ENCODE measurements at places on chromosomes 16 and 17. TPM values are rescaled to one million over a fixed set of nuclear protein-coding genes. Genes with fewer than 3 reads are reported as not detected.

The DOC2B gene
- total RNA-seq, result 3.3 TPM

The TNK1 gene
- 6.2 TPM for total RNA-seq

The SP6 gene
- total RNA-seq, result not detected

The ITGB3 gene
- 4.6 TPM for total RNA-seq

The FBXW10 gene
- 0.12 TPM for total RNA-seq

The CES5A gene
- 0.20 TPM for total RNA-seq

The CCL5 gene
- total RNA-seq, result 11.8 TPM

The APOBR gene
- total RNA-seq, result 0.38 TPM

The KRTAP4-4 gene
- not detected for total RNA-seq

The WIPF2 gene
- total RNA-seq, result 17.6 TPM

- no peak for DNase-seq
Observed at GRCh38 chr16:65154321-65154720, 32.5 kb upstream of the CDH11 start.

DNA sequence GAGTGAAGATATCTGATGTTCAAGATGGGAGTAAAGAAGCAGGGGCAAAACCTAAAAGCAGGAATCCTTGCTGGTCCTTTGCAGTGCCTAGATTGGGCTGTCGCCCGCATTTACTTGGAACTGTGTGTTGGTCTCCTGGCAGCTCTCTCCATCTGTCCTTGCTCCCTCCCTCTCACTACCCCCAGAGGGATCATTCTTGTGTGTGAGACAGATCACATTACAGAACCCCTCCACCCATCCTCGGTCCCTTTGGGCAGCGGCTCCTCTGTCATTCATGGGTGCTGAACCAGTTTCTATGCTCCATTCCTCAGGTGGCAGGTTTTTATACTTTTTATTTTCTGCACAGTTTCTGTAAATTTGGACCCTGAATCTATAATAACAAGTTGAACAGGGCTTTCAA is 99.4 kb upstream of the MYOCD start:
- DNase-seq, result no peak

- DNase-seq, result peak; percentile 16
Observed at GRCh38 chr16:58425756-58426494, 33.7 kb downstream of the GINS3 start.

DNA sequence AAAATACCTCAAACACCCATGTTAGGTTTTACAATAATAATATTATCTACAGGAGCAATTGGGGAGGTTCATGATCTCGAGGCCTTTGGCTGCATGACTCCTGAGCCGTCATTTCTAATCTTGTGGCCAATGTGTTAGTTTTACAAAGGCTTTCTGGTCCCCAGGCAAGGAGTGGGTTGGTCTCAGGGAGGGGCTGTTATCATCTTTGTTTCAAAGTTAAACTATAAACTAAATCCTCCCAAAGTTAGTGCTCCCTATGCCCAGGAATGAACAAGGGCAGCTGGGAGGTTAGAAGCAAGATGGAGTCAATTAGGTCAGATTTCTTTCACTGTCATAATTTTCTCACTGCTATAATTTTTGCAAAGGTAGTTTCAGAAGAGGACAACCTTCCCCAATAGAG is 9.1 kb upstream of the CCL5 start:
- no peak for DNase-seq

GRCh38 chr17:75524970-75525805 is at the start of gene LLGL2:
LLGL2 (plus strand) TSS chr17:75525697; CDS start chr17:75543427, 17,730 bp downstream.
- DNase-seq, result peak; percentile 75

DNA sequence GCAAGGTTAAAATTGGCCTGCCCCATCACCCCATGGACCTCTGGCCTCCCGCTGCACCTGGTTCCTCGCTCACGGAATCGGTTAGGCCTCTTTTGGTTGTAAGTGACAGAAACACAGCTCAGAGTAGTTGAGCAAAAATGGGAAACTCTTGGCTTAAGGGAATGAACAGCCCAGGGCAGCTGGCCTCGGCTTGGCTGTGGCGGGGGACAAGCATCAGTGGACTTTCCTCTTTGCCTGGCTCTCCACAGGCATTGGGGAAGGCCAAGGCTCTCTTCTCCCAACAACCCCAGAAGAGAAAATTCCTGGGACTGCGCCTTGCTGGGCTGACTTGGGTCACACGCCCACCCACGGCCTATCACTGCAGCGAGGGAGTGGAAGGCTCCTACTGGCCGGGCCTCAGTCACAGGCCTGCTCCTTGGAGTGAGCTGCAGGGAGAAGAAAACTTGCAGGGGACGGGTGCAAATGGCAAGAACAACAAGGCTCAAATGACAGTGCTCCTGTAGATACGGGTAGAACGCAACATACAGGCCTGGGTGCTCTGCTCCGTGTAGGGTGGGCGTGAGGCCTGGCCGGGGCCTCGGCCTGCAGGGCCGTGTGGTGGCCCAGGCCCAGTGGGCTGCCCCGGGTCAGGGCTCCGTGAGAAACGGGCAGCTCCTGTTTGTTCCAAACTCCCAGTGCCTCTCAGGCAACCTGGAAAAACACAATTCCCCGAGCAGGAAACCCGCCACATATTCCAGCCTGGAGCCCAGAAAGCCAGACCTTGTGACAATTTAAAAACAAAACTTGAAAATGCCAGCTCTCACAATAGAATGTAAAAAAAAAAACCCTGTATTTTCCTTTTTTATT is 25.0 kb upstream of the ATP2A3 start:
- no peak for DNase-seq

GRCh38 chr17:20043021-20043420 is 33.9 kb downstream of the SPECC1 start:
- DNase-seq, result no peak

- no peak for DNase-seq
Observed at GRCh38 chr17:11909348-11909747, 87.9 kb downstream of the ZNF18 start.

DNA sequence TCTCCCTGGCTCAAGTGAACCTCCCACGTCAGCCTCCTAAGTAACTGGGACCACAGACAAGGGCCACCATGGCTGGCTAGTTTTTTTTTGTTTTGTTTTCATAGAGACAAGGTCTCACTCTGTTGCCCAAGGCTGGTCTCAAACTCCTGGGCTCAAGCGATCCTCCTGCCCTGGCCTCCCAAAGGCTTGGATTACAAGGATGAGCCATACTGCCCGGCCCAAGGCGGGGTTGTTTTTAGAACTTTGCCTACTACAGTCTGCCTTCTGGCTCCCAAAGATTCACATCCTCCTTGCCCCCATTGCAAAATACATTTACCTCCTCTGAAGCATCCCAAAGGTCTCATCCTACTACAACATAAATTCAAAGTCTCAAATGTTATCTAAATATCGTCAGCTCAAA is 49.5 kb upstream of the PHOSPHO1 start:
- no peak for DNase-seq

- DNase-seq, result no peak
Observed at GRCh38 chr17:80491478-80492342, 15.3 kb upstream of the NPTX1 start.

GRCh38 chr16:19555938-19556771 is 652 bp downstream of the VPS35L start:
- no peak for DNase-seq

- DNase-seq, result no peak
Observed at GRCh38 chr17:43383826-43384475, 14.8 kb upstream of the ARL4D start.

DNA sequence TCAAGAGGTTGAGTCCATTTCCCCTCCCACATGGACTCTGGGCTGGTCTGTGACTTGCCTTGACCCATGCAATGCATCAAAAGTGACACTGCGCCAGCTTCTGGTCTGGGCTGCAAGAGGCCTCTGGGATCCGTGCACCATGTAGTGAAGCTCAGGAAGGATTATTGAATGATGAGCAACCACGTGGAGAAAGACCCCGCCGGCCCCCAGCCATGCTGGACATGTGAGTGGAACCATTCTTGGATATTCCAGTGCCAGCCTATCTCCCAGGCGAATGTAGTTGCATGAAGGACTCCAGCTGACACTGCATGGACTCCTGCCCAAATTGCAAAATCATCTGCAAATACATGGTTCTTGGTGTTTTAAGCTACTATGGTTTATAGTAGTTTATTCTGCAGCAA is 7.6 kb upstream of the ALOX15B start:
- no peak for DNase-seq

DNA sequence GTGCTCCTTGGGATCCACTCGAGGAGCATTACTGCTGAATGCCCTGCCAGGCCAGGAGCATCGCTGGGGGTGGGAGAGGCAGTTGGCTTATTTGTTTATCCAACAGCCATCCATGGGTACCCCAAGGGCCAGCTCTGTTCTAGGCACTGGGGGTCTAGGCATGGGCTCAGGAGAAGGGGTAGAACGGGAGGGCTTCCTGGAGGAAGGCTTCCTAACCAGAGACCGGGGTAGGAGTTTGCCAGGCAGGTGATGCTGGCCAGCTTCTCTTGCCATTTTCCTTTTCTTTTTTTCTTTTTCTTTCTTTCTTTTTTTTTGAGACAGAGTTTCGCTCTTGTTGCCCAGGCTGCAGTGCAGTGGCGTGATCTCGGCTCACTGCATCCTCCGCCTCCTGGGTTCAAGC is 241.0 kb downstream of the SEC14L1 start:
- DNase-seq, result no peak

DNA sequence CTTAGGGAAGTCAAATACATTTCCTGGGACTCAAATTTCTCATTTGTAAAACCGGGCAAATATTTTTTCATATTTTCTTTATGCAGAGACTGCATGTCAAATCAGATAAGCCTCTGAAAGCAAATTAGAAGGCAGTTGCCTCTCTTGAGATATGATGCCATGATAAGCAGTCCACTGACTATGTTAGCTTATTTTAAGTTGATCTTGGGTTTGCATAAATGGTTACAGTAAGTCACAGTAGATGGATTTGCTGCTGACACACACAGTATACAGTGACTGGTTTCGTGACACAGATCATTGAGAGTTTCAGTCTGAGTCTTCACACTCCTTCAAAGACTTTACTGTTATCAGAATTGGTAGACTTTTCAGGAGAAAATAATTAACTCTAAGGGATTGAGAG is 927.6 kb upstream of the CDH8 start:
- no peak for DNase-seq

GRCh38 chr17:17320188-17320910 is 17.2 kb downstream of the NT5M start:
- DNase-seq, result no peak

GRCh38 chr16:595094-595528 is 5.2 kb downstream of the RAB40C start:
- no peak for DNase-seq

DNA sequence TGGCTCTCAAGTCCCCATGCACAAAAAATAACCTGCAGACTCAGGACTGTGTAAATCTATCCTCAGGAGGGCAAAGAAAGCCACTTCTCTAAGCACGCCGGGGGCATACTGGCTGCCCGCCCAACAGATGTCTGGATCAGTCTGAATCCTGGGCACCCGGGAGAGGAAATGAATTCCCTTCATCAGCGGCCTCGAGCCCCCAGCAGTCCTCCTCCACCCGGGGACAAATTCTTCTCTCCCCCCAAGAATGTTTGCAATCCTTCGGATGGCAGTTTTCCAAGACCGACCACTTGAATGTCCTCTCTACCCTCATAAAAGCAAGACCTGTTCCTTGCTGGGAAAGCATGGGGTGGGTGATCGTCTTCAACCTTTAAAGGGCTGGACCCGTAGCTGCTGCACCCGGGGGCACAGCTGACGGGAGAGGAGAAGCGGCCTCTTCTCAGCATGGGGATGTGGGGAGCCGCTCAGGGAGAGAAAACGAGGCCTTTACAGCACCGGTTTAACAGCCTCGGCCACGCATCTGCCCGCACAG is 9.4 kb upstream of the MAP2K3 start:
- DNase-seq, result no peak

GRCh38 chr16:2404099-2404498 is 25.1 kb upstream of the CCNF start:
- DNase-seq, result no peak

- DNase-seq, result peak; percentile 51
Observed at GRCh38 chr17:40480501-40481003, 20.9 kb downstream of the TNS4 start.

DNA sequence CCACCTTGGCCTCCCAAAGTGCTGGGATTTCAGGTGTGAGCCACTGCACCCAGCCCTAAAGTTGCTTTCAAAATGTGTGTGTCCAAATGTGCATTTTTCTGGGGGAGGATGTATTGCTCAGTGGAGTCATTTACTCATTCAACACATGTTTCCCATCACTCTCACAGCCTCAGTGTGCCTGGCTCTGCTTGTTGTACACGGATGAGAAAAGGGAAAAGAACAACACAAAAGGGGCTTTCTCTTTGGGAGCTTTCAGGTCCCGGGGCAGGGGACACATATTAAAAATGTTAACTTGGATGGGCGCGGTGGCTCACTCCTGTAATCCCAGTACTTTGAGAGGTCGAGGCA is 1.7 kb upstream of the PPL start:
- no peak for DNase-seq

DNA sequence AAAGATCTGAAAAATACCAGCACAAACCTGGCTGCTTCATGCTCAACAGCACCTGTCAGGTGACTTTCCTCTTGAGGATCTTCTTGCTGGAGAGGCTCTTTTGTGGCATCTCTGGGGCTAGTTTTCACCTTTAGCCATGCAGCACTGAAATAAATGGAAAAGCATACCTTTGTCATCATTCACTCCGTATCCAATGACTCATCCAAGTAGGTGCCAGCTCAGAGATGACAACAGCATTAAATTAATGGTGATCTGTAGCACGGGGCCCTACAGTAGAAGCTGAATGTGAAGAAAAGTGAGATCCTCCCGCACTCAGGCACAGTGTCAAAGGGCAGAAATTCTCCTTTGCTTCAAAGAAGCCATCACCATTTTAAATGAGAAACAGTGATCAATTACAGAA is 32.2 kb downstream of the KIAA0753 start:
- DNase-seq, result no peak

- peak; percentile 12 for DNase-seq
Observed at GRCh38 chr17:83186751-83187421, 107.5 kb downstream of the METRNL start.

- no peak for DNase-seq
Observed at GRCh38 chr16:55938126-55938525, 63.0 kb upstream of the CES5A start.

- DNase-seq, result no peak
Observed at GRCh38 chr17:16662936-16663335, 9.3 kb upstream of the ZNF624 start.

DNA sequence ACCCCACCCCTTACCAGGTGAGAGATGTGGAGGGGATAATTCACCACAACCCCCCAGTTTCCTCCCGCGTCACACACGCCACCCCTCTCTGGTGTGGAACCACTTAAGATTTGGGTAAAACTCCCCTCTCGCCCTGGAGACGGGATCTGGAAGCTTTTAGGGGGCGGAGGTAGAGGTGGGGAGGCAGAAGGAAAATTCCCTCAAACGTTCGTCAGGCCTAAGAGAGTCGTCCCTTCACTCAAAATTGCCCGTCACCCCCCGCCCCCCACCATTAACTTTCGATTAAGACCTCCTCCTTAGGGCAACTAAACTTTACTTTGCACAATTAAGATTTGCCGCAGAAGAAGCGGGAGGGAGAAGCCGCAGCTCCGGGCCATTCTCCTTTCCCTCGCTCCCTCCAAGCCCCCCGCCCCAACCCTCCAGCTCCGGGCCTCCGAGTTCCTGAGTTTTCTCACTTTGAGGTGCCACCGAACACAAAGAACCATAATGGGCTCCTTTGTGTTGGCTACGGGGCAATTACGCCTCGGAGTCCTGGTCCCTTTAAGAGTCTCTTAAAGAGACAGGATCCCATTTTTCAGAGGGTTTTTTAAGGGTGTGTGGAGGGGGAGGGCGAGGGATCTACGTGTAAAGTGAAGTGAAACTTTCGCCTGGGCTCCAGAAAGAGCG is 985 bp upstream of the FZD2 start:
- no peak for DNase-seq

Data from heart left ventricle (tissue), 16 donors.